NCI-H748 treated with DMSO at 0.1 percent for 48 hours (cell line): ENCODE measurements at places on chromosomes 13 and 19.

GRCh38 chr13:109868578-109869311, 82.4 kb upstream of the IRS2 start:
- no peak for DNase-seq

DNA sequence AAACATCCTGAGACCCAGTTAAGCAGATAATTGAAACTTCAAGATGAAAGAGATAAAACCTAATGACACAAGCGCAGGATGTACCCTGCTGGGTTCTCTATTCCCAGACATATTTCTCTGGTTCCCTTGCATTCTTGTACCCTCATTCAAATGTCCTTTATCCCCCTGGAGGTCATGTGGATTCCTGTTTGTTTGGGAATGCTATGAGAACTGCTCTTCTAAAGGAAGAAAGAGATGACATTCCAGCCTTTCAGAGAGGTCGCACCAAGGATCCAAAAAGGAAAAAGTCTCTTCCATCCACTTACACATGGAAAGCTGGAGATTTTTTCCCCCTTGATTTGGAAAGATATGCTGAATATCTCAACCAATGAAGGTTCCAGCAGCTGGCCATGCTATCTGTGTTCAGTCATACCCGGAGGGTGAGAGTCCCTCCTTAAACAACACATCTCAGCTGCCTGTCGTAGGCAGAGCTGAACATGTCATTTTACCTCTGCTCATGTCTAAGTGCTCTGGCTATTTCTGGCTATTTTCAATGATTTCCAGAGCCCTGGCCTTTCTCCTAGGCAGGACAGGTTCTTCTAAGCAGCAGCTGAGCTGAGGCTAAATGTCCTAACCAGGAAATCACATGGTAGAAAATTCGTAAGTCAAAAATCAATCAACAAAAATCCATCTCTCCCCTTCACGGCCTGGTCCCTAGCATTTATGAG, 52.5 kb downstream of the C13orf42 start:
- DNase-seq, result no peak

DNA sequence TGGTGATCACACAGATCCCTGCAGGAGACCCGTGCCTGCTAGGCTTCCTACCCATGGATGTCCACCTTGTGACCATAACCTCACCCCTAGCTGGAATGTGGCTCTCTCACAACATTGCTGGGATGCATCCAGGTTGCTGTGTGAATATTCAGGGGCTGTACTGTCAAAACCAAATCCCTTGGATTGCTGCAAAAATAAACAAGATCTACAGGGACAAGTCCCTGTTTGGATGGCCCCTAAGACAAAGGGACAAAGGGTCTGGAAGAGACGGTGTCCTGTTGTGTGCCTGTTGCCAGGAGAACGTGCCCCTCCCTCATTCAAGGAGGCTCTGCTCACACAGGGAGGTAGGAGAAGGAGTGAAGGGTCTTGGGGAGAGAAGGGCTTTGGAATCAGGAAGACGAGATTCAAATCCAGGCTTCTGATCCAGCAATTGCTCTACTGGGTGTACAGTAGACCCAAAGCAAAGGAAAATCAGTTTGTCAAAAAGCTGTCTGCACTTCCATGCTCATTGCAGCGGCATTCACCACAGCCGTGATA, 89.2 kb upstream of the WASF3 start:
- no peak for DNase-seq

- DNase-seq, result no peak
These were observed 4.8 kb downstream of the C19orf25 start for GRCh38 chr19:1474011-1474764.
